ENCODE measurements at places on chromosomes 3 and 15. TPM values are rescaled to one million over a fixed set of nuclear protein-coding genes. Genes with fewer than 3 reads are reported as not detected.
A peak's percentile ranks its signal among the peaks of the same experiment; 100 is the strongest.

- no peak for DNase-seq
Measured at GRCh38 chr3:114392831-114393230, 99.0 kb downstream of the TIGIT start.

DNA sequence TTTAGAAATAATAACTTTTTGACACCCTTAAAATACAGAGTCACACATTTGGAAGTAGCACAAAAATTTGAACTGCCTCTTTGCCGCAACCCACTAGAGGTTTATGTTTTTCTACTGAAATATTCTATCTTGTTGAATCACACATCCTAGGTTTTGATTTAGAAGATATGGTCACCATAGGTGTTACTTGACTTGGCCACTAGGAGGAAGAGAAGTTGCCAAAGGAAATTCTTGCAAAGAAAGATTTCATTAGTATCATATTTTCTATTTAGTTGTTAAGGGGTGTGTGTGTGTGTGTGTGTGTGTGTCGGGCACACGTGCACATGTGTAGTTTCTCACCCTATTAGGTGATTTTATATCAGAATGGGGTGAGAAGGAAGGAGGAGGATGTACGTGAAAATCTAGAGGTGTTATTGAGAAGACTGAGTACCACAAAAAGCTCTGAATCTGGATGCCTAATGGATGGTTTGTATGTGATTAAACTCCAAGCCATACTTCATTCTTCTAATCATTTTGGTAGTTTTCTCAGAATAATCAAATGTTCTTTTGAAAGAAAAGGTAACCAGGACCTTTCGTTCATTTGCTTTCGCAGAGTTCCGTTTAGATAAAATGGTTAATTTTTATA, 31.5 kb downstream of the ZFAND6 start:
- no peak for DNase-seq

DNA sequence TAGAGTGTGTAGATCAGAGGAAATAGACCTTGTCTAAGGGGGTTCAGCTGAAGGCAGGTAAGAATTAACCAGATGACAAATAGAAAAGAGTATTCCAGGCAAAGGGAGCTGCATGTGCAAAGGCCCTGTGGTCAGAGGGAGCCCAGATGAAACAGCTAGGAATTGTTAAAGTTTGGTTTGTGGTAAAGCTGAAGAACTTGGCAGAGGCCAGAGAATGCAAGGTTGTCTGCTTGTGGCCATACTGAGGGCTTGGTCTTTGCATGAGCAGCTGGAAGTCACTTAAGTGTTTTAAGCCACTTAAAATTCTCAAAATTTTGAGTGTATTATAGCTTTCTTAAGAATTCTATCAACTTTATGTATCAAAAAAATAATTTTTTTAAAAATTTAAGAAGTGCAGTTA, 116.5 kb downstream of the NEK10 start:
- no peak for DNase-seq

GRCh38 chr3:171189394-171190080, 163.0 kb upstream of the SLC2A2 start:
- no peak for DNase-seq

- DNase-seq = peak; percentile 74
Measured at GRCh38 chr3:39126532-39127071, 19.1 kb downstream of the TTC21A start.

GRCh38 chr3:153679714-153680113, 441.5 kb upstream of the ARHGEF26 start:
- peak; percentile 21 for DNase-seq

- DNase-seq = no peak
Measured at GRCh38 chr3:168881804-168882203, 781.7 kb downstream of the MECOM start.

DNA sequence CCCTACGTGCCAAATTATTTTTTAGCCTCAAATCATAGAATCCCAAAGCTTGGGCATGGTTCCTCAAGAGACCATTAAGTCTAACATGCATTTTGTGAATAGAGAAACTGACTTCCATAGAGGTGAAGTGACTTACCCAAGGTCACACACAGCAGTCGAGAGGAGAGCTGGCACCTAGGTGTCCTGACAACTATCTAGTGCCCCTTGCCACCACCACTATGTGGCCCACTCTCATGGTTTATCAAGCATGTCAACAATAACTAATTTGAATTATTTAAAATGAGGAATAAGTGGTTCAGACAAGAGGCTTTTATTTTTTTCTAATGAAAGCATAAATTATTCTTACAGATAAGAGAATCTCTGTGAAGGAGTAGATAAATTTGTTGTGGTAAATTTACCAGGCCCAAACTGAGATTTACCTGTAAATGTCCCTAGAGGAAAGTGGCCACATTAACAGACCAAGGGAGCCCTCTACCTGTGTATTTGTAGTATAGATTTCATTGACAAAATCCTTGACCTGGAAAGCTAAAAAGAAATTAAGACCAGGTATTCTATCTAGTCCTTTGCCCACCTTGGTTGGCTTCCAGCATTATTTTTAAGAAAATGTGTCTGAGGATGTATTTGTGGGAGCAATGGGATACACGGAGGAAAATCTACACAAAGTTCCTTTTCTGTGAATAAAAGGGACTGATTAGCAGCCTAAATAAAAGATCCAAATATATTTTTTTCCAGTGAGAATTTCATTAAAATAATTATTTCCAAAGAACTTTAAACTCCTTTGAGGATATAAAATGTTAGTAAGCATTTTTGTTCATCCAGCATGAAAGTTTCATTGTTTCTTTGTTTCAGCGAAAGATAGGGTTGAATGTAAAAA, 49.1 kb downstream of the IQCH start:
- DNase-seq = peak; percentile 38

GRCh38 chr15:64343841-64344240, 12.1 kb downstream of the CSNK1G1 start:
- no peak for DNase-seq

GRCh38 chr15:92091155-92091734, 237.7 kb downstream of the SLCO3A1 start:
- no peak for DNase-seq

GRCh38 chr15:43238671-43239131, 17.9 kb upstream of the EPB42 start:
- DNase-seq = no peak

GRCh38 chr3:112013058-112013783, 14.5 kb downstream of the TAGLN3 start:
- peak; percentile 82 for DNase-seq

SSR3 gene
- 98.5 TPM for total RNA-seq

TGM4 gene
- 3.1 TPM for total RNA-seq

CIDEC gene
- 4.6 TPM for total RNA-seq

RAB7A gene
- 26.0 TPM for total RNA-seq

CPLX3 gene
- total RNA-seq = 0.72 TPM

WWTR1 gene
- total RNA-seq = 110 TPM

BNC1 gene
- total RNA-seq = 6.3 TPM

NFKBIZ gene
- 270 TPM for total RNA-seq

GRK7 gene
- 4.8 TPM for total RNA-seq

RAD54L2 gene
- 39.0 TPM for total RNA-seq

MUSTN1 gene
- 6.7 TPM for total RNA-seq
